ENCODE measurements at places on chromosomes 1 and 21.

GRCh38 chr1:4415476-4415875, 238.9 kb upstream of the AJAP1 start:
- DNase-seq, result no peak

DNA sequence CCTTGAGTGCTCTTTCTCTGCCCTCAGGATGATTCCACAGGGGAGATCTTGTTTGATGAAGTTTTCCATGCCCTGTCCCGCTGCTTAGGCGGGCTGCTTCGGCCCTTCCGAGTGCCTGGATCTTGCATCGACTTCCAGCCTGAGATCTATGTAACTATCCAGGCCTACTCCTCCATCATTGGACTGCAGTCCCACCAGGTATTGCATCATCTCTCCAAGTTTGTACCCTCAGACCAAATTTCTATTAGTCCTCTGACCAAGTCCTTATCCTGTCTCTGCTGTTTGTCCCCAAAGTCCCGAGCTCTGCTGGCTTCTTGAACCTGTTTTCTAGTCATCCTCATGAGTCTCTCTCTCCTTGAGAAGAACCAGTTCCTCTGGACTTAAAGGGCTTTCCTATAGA, 14.7 kb downstream of the SZT2 start:
- no peak for DNase-seq

GRCh38 chr1:223224465-223224864, 81.4 kb upstream of the TLR5 start:
- peak; percentile 22 for DNase-seq

DNA sequence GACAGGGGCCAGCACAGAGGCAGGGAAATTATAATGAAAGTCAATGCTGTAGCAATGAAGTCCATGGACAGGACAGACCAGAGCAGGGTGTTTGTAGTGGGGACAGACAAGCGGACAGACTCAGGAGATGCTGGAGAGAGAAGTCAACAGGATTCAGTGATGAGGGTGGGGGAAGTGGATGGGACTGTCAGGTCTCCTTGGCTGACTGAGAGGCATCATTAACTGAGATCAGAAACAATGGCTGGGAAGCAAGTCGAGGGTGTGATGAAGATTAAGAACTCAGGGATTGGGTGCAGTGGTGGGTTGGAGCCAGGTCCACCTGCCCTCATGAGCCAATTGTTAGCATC, 25.5 kb downstream of the CD58 start:
- no peak for DNase-seq

GRCh38 chr1:107184888-107185287, 44.0 kb downstream of the NTNG1 start:
- no peak for DNase-seq

GRCh38 chr1:48018799-48019198, 21.6 kb upstream of the TRABD2B start:
- DNase-seq, result no peak

DNA sequence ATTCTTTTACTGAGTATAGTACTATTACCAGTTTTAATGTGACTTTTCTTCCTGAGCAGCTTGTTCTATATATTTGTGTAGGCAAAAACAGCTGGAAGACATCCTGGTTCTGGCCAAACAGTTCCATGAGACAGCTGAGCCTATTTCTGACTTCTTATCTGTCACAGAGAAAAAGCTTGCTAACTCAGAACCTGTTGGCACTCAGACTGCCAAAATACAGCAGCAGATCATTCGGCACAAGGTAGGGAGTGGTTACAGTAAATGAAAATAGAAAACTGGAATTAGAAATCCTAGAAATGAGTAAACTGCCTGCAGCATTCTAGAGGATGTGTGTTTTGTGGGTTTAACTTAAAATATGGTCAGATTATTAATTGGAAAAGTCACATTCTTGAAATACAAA, 64.1 kb upstream of the BMP8A start:
- DNase-seq, result no peak

DNA sequence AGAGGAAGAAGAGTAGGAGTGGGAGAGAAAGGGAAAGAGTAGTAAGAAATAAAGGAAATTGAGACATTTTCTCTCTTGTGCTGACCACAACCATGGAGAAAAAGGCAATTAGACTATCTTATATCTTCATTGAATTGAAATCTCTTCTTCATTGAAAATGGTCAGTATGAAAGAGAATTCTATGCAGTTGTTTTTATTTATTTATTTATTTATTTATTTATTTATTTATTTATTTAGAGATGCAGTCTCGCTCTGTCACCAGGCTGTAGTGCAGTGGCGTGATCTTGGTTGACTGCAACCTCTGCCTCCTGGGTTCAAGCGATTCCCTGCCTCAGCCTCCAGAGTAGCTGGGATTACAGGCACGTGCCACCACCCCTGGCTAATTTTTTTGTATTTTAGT, 447.1 kb downstream of the PTPRC start:
- no peak for DNase-seq

DNA sequence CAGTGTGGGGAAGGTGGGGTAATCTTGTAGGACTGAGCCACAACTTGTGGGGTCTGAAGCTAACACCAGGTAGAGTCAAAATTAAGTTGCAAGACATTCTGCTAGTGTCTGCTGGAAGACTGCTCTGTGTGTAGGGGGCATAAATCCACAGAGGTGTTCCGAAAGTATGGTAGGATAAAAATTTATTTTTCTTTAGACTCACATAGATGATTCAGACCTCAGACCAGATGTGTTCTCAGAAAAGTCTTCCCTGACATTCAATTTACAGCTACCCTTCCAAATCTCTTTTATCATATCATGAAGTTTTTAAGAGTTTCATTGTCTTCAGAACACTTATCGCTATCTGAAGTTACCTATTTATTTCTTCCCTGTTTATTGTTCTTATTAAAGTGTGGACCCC, 21.3 kb downstream of the DUSP10 start:
- no peak for DNase-seq

DNA sequence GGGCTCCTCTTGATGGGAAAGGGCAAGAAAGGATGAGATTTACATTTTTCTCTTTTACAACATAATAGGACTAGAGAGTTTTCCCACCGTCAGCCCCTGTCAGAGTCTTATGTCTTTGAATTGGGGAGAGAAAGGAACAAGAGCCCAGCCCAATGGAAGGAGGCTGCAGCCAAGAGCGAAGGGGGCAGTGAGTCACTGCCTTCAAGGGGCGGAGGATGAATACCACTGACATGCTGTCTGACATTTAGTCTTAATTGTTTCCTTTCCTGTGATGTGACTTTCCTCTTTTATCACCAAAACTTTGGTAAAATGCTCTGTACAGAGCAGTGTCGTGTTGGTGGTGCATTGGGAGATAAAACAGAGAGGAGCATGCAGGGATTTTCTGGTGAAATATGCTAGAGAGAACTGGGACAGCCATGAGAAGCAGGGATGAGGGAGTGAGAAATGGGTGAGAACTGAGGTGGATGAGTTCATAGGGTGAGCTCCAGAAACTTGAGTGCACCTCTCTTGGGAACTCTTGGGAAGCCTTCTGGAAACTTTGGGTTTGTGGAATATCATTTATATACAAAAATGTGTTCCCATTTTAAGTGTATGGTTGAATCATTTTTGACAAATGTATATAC, 179.9 kb upstream of the FGGY start:
- DNase-seq, result no peak

GRCh38 chr1:18977428-18977827, 21.0 kb upstream of the IFFO2 start:
- no peak for DNase-seq

- DNase-seq, result no peak
Observed at GRCh38 chr1:45243476-45244343, 37.3 kb upstream of the ZSWIM5 start.

- DNase-seq, result peak; percentile 56
Observed at GRCh38 chr1:114234408-114235124, 80.9 kb upstream of the SYT6 start.

Measured in muscle of leg (tissue), 16 donors.